Hematopoietic multipotent progenitor cell treated with erythropoietin and hydrocortisone succinate and interleukin-3 and kit ligand, for 17 days (in vitro differentiated cells): ENCODE measurements at places on chromosomes 4 and X.

DNA sequence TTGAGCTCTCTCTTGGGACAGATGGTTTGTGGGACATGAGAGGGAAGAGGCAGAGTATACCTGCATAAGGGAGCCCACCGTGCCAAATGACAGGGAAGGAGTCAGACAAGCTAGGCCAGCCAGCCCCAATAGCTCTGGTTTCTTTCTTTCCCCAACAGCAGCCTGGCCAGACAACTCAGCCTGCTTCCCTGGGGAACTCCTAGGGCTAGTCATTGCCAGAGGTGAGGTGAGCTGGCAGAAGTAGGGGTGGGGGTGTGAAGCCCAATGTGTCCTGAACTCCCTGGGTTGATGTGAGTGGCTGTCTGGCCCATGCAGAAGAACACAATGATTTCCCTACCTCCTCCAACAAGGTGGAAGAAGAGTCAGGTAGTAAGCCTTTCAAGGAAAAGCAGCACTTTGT, 135.5 kb downstream of the AMMECR1 start:
- DNase-seq = no peak

DNA sequence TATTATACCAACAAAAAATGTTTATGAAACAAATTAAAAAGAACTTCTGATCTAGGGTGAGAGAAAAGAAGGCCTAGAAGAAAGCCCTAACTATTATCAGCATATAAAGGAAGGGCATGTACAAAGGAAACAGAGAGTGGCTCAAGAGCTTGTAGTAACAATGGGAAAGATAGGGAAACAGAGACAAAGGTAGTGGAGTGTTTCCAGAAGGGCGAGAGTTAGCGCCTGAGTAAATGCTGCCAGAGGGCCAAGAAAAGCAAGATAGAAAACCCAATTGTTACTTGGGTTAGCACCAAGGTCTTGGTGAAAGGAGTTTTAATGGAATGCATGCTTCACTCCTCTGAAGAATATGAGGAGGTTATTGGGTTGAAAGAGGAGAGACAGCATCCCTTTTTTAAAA, 16.5 kb upstream of the MSL3 start:
- DNase-seq = no peak

DNA sequence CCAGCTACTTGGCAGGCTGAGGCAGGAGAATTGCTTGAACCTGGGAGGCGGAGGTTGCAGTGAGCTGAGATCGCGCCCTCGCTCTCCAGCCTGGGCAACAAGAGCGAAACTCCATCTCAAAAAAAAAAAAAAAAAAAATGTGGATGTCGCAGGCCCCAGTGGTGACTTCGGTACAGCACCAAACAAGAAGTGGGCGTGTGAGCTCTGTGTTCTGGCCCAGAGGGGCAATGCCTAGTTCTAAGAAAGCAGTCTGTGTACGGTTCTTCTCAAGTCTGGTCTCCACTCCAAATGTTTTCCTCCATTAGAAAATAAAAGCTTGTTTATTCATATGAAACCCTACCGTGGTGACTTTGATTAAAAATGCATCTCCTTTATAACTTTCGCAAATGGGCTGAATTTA, 92.0 kb upstream of the DDX3X start:
- DNase-seq = no peak

- DNase-seq = no peak
Observed at GRCh38 chr4:751676-752075, 46.0 kb downstream of the PCGF3 start.

- no peak for DNase-seq
Observed at GRCh38 chrX:100263650-100264049, 146.4 kb downstream of the PCDH19 start.

- DNase-seq = no peak
Observed at GRCh38 chr4:1401409-1402020, 4.7 kb downstream of the NKX1-1 start.

GRCh38 chr4:164768516-164768915, 14.6 kb downstream of the SMIM31 start:
- DNase-seq = no peak

- DNase-seq = no peak
Observed at GRCh38 chrX:48890934-48891401, 6.6 kb downstream of the TIMM17B start.

- no peak for DNase-seq
Observed at GRCh38 chr4:168154546-168155277, 62.4 kb downstream of the ANXA10 start.

DNA sequence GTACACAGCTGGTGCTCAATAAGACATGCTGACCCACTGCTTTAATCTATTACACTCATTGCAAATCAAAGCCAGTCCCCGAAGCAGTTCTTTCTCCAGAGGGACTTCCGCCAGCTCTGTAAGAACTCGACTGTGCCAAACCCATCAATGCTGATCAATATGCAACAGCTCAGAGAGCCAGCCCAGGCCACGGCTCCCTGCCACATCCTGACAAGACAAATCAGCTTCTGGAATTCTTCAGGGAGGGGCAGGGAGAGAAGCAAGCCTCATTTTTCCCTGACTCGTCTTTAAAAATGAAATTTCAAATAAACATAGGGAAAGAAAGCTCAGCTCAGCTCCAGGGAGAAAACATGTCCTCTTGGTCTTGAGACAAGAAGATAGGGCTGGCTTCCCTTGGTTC, 5.3 kb upstream of the ADRA2C start:
- DNase-seq = no peak

GRCh38 chrX:102155806-102156179, at the start of gene BEX5:
TSS of gene BEX5 (minus strand) at chrX:102155977. CDS start at chrX:102154265, 1,712 bp downstream.
- no peak for DNase-seq

DNA sequence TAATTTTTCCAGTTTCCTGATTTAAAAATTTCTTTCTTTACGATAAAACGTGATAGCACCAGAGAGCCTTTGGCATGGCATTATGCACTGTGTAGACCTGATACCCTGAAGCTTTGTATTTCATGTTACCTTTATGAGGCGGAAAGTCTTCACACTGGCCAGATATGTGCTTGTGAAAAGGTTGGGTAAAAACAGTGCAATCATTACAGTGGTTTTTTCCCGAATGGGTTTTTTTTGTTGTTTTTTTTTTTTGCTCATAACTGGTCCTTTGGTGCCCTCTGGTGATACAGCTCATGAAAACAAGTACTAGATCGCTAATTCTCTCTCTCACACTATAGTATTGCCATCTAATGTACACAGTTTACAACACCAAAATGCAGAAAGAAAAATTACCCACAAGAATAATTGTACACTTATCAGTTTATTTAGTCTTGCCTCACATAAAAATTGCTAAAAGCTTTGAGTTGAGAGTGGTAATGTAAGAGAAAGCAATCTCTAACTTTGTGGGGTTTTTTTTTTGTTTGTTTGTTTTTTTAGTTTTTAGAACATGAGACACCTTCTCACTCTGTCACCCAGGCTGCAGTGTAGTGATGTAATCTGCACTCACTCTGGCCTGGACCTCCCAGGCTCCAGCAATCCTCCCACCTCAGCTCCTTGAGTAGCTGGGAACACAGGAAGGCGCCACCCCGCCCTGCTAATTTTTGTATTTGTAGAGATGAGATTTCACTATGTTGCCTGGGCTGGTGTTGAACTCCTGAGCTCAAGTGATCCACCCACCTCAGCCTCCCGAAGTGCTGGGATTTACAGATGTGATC, 21.3 kb downstream of the SPCS3 start:
- peak; percentile 55 for DNase-seq

DNA sequence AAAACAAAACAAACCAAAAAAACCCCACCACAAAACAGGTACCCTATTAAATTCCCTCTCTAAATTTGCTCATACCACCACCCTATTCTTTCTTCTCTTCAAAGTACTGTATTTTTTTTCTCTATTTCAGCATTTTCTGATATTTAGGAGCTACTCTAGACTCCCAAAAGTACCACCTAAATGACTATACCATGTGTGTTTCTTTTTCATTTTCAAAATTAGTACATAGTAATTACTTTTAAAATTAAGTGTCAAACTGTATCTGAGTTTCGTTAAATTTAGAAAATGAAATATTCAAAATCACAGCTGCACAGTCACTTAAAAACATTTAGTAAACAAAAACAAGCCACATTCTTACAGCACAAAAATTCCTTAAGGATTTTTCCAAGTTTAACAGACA, 161.7 kb downstream of the FBXW7 start:
- no peak for DNase-seq

GRCh38 chr4:1285790-1286553, 3.7 kb upstream of the MAEA start:
- no peak for DNase-seq

DNA sequence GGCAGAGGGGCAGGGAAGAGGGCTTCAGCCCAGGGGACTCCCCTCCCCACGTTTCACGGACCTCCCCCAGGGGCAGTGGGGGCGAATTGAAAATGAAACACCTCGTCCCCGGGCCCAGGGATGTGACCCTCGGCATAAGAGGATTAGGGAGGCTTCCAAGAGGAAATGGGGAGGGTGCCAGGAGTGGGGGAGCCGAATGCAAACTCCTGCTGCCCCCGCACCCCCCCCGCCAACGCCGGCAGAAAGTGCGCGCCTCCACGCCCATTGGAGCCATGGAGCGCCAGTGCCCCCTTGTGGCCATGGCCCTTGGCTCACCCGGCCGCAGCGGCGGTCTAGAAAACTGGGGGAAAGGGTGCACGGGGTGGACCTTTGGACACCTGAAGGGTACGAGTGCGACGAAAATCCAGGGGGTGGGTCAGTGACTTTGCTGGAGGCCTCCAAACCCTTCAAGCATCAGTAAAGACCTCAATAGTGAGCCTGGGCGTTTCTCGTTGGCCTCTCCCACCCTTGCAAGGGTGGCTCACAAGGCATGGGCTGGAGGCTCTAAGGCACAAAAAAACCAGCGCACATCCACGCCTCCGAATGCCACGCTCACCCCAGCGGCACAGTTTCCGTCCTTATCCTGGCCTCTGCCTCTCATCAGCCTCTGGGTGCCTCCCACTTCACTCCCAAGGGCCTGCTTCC, 120.8 kb upstream of the PJA1 start:
- DNase-seq = peak; percentile 30

DNA sequence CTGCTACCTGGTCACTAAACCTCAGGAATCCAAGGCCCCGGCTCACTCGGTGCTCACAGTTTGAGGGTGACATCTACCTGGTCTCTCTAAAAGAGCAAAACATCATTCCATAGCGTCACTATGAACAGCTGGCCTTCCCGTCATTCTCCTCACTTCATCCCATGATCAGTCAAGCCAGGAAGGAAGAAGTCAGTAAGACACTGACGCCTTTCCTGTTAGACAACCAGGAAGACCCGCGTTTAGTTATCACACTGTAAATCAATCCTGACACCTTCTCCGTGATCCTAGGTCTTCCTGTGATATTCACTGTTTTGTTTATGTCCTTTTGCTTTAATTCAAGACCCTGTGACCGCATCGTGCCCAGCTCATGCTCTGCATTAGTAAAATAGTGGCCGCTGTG, 31.6 kb upstream of the CDKN2AIP start:
- DNase-seq = no peak

DNA sequence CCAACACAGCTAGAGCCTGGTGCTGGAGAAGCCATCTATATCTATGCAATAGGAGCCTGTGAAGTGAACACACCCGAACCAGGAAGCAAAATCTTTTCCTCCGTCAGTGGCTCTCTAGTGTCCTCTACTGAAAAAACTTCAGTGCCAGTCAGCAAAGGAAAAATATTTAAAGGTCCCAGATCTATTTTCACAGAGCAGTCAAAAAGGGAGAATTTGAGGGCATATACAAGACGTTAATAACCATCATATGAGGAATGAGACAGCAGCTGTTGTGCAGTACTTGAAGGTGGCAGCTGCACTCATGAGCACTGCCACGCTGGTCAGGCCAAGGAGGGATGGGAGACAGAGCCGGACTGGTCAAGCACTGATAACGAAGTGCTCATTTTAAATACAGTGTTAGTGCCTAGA, 14.4 kb downstream of the MCUB start:
- DNase-seq = peak; percentile 29

- DNase-seq = no peak
Observed at GRCh38 chrX:119236623-119237561, 807 bp downstream of the PGRMC1 start.

DNA sequence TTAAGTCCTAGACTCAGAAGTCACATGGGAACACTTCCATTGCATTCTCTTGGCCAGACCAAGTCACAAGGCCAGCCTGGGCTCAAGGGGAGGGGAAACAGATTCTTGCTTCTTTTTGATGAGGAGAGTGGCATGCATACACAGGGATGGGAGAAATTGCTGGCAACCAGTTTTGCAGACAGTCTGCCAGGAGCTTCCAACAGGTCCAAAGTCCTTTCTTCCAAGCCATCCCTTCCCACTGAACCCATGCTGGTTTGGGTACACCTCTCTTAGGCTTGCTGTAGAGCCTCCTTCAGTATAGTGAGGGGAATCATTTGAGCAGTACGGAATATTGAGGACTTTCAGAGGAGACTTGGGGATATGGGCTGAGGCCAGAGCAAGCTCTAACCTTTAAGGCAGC, 267.8 kb downstream of the BCOR start:
- DNase-seq = no peak

DNA sequence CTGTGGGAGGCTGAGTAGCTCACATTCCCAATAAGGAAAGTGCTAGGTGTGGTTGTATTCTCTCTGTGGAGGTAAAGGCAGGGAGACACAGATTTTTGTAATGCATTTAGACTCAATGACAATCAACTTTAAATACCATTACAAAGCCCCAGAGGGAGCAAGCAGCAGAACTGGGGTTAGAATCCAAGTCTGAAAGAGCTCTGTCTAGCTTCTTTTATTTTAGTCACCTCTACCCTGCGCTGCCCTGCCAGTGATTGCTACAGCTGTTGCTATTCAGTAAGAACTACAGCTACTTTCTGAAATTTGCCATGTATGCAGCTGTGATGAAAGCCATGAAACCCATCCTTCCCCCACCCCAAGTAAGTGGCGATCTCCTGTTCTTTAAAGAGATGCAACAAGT, 22.5 kb downstream of the SLC39A8 start:
- DNase-seq = no peak

GRCh38 chr4:89906777-89907521, 12.3 kb downstream of the MMRN1 start:
- no peak for DNase-seq

- no peak for DNase-seq
Observed at GRCh38 chrX:39260965-39261364, 459.7 kb downstream of the MID1IP1 start.

- DNase-seq = no peak
Observed at GRCh38 chr4:116016201-116016600, 902.8 kb upstream of the NDST4 start.

DNA sequence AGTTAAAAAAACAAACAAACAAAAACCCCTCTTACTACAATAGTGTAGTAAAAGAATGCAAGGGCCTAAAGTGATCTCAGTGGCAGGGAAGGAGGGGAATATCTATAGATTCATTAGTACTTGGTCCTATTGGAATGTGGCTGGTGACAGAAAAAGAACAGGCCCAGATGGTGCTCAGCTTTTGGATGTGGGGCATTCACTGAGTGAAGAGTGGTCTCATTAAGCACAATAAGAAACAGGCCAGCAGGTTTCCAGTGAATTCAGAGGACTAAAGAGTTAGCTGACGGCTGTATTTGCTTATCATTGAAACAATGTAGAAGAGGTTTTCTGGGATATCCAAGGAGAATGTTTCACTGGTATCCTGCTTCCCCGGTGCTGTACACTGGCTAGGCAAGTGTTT, 243.8 kb upstream of the HHIP start:
- no peak for DNase-seq

- no peak for DNase-seq
Observed at GRCh38 chrX:54494989-54495813, 833 bp downstream of the FGD1 start.
